ENCODE measurements at places on chromosomes 2 and 18. TPM values are rescaled to one million over a fixed set of nuclear protein-coding genes. Genes with fewer than 3 reads are reported as not detected.

Gene COL5A2
- 10.5 TPM for total RNA-seq

Gene SPC25
- 28.5 TPM for total RNA-seq

Gene CGREF1
- total RNA-seq, result 2.1 TPM

Gene DTNB
- total RNA-seq, result 31.7 TPM

Gene DTNA
- total RNA-seq, result 27.8 TPM

Gene GPR39
- 0.50 TPM for total RNA-seq

Gene GAREM1
- 5.2 TPM for total RNA-seq

GRCh38 chr2:195534971-195535370, 122.1 kb upstream of the SLC39A10 start:
- DNase-seq, result no peak

DNA sequence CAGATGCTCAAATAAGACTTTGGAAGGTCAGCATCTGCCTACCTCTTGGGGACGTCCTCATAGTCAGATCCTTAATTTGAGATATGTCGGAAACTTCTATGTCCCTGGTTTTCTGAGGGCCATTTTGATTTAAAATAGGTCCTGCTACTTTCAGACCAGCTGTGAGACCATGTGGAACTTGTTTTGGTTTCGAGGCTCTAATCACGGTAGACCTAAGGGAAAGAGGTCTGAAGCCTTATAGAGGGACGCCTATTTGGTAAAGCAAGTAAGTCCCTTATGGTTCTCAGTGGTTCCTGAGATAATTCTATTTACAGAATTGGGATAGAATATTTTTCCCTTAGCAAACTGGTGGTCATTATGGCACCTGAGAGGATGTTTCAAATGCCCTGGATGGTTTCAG, 75.1 kb downstream of the RFTN2 start:
- no peak for DNase-seq

GRCh38 chr2:121483846-121484245, 46.8 kb upstream of the RNU4ATAC start:
- DNase-seq, result no peak

DNA sequence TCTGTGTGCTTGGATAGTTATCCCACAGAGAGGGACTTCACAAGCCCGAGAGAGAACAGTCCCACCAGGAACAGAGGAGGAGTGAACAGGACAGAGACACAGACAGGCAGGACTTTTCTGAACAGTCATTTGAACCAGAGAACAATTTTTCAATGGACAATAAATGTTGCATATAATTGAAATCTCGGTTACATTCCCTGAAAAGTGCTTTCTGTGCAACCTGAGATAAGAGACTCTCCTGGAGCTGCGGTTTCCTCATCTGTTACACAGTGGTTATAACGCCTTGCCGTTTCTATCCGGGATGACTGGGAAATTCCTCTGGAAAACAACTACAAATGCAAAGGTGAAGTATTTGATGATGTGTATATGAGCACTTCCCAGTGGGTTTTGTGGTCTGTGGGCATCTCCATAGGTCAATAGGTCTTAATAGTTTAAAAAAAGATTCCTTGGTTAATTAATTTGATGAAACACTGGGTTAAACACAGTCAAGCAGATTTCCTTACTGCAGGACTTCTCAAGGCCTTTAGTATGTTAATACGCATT, 87.2 kb upstream of the HPCAL1 start:
- DNase-seq, result no peak

DNA sequence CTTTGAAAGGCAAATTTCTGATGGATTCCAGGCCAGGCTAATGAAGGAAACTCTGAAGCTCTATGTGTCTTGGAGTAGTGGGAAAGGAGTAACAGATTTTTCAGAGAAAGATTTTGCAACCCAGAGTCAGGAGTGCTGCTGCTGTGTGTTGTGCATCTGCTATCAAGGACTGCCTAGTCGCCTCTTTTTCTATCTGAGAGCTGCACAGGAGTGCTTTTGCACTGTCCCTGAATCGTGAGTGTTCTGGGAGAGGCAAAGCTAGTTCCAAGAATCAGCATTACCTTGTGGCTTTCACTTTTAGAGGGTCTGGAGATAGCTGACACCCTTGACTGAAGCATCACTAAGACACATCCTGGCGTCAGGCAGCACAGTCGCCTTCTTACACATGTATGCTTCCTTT, 336.4 kb downstream of the PARD3B start:
- no peak for DNase-seq

DNA sequence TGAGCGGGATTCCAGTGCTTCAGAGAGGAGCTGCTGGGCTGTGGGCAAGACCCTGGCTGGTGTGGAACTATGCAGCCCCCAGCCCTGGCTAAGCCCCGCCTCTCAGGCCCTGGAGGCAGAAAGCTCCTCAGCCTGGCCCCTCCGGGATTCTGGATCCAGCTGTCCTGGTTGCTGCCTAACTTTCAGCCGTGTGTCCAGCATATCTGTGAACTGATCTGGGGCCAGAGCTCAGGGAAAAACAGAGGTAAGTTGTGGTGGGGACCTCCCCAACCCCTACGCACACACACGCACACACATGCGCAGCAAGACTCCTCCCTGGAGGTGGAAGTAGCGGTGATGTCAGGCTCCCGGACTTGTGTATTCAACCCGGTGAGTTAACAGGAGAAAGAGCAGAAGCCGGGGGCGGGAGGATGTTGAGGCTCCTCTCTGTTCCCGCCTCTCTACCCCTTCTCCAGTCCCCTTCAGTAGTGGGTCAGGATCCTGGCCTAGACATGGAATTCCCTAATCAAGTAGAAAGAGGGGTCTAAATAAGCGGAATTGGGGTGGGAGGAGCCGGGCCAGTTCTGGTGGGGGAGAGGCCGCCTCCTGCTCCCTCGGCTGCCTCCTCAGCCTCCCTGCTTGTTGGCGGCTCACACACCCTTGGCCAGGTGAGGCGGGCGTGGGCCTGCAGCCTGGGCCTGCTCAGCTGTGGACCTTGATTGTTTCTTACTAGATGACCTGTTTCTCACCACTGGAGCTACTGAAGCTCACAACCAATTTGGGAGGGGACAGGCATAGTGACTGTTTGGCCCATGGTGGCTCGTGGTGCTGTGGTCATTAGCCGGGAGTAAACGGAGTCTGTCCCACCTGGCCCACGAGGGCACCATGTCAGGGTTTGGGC, 33.4 kb downstream of the SIX2 start:
- DNase-seq, result peak; percentile 80

- no peak for DNase-seq
These were observed 202.8 kb downstream of the WDR7 start for GRCh38 chr18:56853961-56854360.

DNA sequence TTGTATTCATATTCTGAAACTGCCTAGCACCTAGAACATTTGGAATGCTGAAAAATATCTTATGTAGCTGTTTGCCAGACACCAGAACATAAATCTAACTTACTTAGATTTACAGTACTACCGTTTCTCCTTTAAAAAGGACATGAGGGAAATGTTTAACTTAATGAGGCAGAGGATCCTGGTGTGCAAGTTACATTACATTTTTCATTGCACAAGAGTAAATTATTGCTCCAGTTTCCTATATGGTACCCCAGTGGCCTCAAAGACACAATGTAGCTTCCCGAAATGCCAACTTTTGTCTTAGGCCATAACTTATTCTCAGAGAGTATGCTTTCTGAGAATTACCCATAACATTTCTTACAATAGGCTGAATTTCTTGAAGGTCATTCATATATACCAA, 105.5 kb upstream of the DTNA start:
- DNase-seq, result no peak

- peak; percentile 36 for DNase-seq
These were observed 199.2 kb downstream of the PTPRM start for GRCh38 chr18:7766346-7766745.

DNA sequence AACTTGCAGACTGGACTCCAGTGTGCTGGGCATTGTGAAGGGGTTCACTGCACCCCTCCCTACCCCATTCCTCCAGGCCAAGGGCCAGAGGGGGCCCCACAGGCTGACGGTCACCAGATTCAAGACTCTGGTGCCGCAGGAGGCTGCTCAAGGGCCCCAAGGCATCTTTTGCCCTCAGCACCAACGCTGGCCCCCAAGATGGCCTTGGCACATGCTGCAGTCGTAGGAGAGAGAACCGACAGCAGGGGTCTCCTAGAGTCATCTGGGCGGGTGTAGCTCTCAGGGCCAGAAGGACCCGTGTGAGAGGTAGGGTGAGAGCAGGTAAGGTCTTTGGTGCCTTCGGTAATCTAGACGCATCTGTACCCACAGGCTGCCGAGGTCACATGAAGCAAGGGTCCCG, 18.7 kb upstream of the ODC1 start:
- DNase-seq, result no peak

DNA sequence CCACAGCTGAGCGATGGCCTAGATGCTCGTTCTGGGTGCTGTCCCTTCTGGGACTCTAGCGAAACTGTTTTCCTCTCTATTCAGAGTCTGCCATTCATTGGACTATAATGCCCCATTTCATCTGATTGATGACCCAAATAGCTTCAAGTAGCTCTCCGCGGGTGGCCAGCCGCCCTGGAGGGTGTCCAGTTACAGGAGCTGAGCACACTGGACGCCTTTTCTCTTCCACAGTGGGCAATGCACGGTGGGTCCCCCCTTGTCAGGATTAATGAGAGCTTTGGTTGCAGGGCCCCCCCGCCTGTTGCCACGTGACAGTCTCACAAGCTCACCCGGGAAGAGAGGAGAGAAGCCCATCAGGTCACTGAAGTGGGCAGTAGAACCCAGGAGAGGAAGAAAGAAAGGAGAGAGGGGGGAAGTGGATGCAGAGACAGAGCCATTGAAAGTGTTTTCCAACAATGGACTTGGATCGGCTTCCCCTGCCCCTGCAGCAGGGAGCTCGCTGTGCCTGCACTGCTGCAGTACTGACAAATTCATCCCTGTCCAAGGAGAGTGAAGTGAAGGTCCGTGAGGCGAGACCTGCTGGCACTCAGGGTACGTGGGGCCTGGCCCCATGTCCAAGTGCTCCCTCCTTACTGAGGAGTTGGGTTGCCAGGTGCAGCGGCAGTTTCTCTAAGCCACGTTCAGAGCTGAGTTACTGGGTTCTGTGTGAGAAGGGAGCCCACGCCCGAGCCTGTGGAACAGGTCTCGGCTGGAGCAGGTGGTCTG, 44.8 kb downstream of the DIPK1C start:
- no peak for DNase-seq

- no peak for DNase-seq
These were observed 64.7 kb downstream of the EIF5B start for GRCh38 chr2:99401841-99402240.

DNA sequence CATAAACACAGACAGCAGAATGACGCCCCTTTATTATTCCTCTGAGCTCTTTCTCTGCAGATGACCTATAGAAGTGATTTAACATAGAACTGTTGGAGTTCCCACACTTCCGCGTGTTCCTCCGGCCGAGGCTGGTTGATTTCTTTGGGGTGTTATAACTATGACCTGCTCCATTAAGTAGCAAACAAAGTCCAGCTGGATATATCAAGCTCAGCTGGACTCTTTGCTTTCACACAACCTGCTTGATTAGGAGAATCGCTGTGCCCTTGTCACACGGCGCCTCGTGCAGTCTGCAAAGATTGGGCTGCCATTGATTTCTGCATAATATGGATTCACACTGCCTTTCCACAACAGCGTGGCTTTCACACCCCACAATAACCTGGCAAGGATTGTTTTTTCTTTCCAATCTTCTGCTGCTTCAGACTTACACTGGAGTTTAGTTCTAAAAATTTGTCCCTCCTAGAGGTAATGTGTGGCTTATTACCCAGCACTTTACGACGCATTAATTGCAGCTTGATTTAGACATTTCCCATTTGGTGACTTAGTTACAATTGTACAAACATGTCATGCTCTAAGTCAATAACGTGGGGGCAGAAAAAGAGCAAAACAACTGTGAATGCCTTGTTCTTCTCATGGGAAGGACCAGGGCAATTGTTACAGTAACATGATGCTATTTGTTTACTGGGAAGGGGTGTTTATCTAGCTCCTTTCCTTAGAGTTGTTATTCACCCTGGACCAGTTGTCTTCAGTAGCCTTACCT, 485.7 kb downstream of the TXNL1 start:
- DNase-seq, result no peak

DNA sequence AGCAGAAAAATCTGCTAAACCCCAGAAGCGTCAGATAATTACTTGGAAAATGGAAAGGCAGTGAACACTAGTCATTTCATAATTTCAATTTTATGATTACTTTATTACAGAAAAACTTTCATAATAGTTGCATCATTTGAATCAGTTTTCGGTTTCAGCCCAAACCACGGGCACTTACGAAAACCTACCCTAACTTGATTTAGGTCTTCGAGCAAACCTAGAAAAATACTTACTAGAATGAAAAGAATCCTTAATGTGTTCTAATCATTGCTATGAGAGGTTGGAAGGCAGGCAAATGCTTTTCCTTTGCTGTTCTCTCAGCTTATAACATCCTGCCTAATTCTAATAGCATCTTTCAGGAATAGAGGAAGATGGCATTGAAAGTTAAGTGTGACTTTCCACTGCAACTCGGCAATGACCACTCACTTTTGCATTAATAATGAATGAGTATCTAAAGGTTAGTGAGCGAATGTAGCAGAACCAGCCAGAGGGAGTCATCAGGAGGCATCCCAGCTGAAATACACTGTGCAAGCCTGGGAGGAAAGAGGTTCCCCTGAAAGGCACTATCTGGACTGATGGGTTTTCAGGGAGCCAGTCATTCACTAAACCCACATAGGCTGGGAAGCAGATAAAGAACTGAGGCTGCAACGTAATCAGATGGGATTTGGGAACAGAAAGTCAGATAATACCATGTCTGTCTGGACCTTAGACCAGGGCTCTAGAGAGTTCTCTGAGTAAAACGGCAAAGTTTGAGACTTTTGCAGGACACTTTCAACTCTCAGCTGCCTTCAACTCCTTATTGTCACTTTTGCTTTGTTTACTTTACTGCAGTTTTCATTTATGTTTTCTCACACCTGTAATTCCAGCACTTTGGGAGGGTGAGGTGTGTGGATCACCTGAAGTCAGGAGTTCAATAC, 520.8 kb downstream of the RNF144A start:
- DNase-seq, result no peak

DNA sequence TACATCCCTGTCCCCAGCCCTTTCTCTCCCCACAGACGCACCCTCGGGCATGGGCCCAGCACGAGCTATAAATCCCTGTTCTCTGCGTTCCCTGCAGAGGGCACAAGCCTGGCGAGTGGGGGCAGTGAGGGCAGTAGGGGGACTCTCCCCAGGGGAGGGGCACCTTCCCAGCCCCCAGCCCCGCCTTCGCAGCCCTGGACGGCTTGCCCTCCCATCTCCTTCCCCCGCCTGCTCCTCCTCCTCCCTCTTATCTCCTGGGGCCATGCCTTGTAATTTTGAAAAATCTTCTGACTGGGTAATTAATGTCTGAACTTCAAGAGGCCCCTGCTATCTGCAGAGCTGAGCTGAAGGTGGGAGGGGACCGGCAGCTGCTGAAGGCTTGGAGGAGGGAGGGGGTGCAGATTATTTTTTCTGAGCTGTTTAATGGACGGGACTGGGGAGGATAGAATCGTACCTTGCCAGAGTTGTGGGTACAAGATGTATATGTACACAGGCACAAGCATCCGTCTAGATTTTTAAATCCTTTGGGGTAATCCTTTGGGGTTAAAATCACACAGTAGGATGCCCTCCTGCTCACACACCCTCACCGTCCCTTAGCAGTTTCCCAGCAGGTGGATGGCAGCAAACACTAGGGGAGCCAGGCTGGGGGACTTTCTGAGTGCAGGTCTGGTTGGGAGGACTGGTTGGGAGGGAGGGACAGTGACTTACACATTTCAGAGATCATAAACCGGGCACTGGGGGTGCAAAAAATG, 121.9 kb downstream of the SMAD7 start:
- peak; percentile 34 for DNase-seq

Measured in H9 (cell line).